CD4-positive, alpha-beta T cell treated with Interleukin-4 for 1 hour (primary cell): ENCODE measurements at places on chromosomes 12 and 14.
A peak's percentile ranks its signal among the peaks of the same experiment; 100 is the strongest.

DNA sequence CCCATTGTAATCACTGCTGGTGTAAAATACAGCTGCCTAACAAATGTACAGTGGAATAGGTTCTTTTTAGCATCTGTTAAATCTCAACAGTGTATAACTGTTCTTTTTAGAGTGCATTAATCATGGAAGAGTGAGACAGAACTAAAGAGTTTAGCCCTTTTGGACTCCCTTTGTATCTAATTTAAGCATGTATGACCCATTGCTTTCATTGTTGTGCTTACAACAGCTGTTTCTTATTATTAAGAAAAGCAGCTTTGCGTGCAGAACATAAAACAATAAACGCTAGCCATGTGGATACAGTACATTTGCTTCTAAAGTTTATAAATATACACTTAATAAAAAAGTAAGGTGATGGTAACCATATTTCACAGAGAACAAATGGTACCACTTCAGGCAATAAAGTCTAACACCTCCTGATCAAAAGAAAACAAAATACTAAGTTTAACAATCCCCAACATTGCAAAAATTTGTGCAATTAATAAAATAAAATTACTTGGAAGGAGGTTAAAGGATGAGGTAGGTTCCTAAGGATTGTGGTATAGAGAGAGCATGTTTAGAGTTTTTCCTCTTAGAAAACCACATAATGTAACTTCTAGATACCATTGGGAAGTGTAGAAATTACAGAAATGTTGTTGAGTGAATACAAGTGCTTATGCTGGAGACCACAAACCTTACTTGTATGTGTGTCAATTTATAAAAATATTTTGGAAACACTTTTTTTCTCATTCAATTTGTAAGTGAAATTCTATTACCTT is 448.7 kb downstream of the SLC6A15 start:
- DNase-seq = no peak

DNA sequence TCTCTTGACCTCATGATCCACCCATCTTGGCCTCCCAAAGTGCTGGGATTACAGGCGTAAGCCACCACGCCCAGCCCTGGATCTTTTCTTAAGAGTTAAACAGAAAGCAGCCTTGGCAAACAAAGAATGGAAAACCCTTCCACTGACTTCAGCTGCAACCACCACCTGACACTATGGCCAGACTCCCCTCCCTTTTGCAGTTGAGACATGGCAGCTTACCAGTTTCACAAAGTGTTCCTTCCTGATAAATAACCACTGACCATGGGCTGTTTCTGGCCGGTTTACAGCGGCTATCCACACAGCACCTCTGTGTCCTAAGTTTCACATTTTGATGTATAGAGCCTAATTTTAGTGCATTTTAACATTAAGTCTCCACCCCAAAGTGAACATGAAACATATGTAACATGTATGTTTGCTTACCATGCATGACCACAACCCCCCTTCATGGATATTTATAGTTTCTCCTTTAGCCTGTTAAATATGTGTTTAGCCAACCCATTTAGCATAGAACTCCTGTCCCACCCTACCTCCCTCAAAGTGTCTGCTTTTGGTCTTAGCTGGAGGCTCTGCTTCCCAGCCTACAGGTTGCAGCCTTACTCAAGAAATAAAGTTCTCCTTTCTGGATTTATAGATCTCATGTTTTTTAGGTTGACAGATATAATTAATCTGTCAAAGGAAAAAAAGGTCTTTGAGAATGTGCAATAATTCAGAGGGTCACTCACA is 32.7 kb upstream of the RAB21 start:
- DNase-seq = no peak

DNA sequence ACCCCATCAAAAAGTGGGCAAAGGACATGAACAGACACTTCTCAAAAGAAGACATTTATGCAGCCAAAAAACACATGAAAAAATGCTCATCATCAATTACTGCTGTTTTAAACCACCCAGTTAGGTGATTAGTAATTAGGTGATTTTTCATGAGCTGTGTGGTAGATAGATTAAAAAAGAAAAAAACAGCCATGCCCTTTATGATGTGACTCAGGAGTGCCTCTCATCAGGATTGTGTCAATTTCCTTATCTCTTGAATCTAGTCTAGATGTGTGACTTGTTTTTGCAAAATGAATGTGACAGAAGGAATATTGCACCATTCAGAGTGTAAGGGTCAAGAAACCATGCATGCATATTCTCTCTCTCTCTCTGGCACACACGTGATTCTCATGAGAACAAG is 5.7 kb downstream of the OR10A7 start:
- no peak for DNase-seq

- DNase-seq = no peak
Measured at GRCh38 chr12:53495903-53496751, 3.1 kb downstream of the MAP3K12 start.

DNA sequence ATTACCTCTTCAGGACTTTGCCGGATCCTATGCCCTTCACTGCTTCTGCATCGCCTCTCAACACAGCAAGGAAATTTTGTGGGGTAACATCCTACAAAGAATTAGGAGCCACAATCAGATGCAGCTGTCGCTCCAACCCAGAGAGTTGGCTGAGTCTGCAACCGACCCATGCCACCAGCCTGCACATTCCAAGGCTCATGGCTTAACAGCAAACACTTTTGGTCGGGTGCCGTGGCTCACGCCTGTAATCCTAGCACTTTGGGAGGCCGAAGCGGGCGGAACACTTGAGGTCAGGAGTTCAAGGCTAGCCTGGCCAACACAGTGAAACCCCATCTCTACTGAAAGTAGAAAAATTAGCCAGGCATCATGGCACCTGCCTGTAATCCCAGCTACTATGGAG is 32.3 kb downstream of the LGMN start:
- no peak for DNase-seq

GRCh38 chr14:32226056-32226455 is 23.0 kb upstream of the RNU6-8 start:
- DNase-seq = no peak

DNA sequence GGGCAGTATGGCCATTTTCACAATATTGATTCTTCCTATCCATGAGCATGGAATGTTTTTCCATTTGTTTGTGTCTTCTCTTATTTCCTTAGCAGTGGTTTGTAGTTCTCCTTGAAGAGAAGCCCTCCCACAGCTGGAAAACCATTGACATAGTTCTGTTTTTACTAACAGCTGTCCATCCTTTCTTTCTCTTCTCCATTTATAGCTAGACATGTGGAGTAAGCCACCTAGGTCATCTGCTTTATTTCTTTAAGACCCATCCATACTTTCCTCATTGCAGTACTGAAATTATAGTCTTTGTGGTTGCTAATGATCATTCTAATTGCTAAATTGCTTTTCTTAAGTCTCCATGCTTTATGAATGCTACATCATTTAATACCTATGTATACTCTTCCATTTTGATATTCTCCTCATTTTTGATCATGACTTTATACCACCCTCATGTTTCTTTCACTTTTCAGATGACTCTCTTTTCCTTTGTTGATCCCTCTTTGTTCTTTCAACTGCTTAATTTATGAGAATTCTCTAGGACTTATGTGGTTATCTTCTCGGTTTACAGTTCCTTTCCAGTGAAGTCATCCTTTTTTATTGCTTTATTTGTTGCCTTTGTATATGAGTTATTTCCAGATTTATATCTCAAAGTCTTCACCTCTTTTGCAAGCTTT is 114.2 kb downstream of the PCNX1 start:
- no peak for DNase-seq

DNA sequence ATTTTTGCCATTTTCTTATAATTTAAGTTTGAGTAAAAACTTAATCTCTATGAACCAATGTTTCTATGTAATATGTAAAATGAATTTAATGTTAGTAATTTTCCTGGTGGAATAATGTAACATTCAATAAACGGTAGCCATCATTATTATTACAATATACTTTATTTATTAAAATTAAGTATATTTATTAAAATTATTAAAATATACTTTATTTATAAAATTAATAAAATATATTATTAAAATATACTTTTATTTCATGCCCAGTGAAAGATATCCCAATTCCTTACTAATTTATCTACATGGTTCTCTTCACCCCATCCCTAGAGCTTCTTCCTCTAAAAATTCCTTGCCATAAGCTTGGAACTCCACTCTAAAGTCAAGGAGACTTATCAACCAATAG is 2.5 kb downstream of the CAPS2 start:
- no peak for DNase-seq

DNA sequence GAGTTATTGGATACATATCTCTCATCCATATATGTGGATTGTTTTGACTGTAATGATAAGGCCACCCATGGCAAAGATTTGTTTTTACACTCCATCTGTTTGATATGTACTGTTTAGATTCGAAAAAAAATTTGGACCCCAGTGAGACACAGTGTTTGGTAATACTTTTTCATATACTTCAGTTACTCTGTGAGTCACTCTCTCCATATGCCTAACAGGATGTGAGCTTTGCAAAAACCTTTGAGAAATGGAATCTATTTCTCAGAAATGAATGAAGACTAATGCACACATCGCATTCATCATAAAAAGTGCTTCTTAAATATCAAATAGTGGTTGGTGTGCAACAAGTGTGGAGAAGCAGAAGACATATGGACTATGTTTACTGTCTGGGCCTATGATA is 781.5 kb downstream of the SLC6A15 start:
- no peak for DNase-seq

DNA sequence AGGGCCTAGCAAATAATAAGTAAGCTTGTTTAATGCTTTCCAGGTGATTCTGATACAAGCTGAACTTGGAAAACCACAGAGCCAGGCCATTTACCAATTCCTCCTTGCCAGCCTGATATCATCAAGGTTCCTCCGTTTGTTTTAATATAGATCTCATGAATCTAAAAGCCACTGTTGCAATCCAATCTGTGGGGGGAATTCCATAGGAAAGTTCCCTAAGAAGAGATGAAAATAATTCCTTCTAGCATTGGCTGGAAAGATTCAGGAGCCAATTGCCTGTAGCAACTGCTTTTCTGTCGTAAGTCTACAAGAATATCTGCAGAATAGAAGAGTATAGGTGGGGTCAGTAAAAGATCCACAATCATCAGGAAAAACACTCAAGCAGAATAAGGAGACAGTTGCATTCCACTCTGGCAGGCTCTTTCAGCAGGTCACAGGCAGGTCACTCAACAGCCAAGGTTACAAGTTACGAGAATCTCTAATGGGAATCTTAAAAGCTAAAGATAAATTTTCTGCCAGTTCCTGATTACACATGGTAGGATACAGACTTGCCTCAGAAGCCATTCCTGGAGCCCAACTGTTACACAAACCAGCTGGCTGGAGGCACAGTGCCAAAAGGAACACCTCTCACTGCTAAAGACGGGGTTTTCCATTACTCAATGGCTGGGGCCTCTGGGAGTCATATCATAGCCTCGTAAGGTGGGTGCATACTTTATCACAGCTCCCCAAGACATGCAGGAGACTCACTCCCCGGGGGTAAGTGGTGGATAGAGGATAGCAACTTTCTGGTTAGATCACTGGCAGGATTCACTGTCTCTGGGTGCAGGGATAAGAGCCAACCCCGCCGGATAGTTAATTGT is 43.6 kb downstream of the FGD6 start:
- no peak for DNase-seq

- no peak for DNase-seq
Measured at GRCh38 chr14:106842687-106843086, 1316.3 kb downstream of the TMEM121 start.

DNA sequence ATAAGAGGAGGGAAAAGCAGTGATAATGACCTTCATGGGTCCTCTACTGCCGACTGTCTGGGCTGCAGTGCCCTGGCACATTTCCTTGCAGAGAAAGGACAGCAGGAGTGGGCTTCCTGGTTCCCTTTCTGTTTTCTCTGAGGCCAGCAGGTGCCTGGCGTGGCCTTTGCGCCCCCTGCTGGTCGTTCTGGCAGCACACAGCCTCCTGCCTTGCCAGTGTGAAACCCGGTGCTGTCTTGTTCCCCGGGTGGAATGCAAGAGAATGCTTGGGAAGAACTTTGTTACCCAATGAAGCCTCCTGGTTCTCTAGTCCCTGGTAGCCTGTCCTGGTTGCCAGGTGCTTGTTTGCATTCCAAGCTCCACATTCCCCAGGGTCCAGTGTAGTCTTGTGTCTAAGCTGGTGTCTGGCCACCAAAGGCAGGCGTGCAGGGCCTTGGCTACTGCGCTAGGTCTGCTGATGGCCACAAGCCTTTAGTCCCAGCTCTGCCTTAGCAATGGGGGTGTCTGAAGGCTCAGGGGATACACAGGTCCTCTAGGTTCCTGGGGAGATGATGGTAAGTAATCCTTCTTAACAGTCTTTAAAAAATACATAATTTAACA is 1392.4 kb upstream of the TMEM132C start:
- peak; percentile 26 for DNase-seq

DNA sequence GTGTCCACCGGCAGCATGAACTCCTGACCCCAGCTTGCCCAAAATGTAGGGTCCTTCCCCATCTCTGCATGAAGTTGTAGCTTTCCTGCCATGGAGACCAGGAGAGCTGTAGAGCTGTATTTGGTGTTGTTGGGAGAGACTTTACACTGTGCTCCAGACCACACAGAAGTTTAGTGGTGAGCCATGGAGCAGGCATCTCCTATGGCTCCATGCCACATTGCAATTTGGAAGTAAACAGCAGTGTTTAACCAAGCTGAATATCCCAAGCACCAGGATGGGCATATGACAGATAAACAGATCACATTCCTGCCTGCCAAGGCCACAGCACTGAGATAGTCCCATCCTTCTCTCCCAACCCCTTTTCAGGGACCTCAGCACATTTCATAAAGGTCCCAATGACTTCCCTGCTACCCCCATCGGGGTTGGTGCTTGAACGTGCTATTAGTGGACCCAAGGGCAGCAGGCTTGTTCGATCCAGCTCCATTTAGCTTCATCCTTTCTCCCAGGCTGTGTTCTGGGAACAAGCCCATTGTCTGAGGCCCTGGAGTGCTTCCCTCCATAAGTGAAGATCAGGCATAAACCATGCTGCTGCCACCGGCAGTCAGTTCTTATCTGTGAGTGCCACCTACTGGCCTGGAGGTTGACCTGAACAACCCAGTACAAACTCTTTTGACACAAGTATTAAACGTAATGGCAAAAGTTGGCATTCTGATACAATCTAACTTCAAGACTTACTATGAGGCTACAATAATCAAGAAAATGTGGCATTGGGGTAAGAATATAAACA is 172.3 kb upstream of the ATXN7L3B start:
- no peak for DNase-seq

- no peak for DNase-seq
Measured at GRCh38 chr12:6224550-6224949, 24.4 kb downstream of the CD9 start.

- DNase-seq = no peak
Measured at GRCh38 chr12:117031843-117032592, 67.2 kb downstream of the TESC start.

DNA sequence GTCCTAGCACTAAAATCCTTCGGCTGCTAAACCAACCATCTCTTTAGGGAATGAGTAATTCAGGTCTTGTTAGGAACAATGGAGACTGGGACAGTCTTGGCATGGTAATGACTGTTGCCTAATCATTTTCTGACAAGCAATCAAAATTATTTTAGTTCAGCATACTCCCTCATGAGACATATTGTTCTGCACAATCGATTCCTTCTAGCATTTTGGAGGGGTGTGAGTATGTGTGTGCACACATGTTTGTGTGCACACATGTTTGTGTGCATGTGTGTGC is 2.1 kb upstream of the KRT1 start:
- DNase-seq = no peak

GRCh38 chr12:27577688-27578087 is 53.7 kb downstream of the PPFIBP1 start:
- DNase-seq = no peak
